ENCODE measurements at places on chromosomes 11 and 22.

DNA sequence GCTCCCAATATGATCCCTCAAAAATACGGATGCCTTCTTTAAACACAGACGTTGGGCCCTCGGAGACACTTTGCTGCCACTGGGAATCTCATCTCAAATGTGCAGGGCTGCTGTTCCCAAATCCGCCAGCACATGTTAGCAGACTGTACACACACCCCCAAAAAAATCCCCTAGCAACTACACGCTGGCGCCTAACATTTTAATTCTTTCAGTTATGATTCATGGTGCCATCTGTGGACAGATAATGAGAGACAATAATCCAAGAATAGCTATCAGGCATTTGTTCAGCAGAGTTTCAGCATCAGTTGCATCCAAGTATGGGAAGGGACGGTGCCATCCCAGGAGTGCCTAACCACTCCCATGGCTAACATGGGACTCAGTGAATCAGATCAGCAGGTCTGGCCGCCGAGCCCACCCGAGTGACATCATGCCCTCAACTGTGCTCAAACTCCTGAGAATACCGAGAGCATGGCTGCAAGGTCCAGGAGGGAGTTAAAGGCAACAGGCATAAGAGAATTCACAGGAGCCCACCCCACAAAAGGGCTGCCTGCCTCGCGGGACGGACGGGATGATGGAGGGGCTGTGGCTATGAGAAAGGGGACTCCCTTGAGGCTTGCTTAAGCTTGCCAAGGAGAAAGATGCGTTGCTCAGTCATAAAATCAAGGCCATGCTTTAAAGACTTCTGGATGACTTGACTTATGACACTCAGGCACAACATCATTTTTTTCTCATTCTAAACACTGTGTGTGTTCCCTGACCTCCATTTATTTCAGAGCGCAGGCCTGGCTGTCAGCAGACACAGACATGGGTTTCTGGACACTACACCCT lies 337.0 kb downstream of the SHANK2 start:
- no peak for DNase-seq

DNA sequence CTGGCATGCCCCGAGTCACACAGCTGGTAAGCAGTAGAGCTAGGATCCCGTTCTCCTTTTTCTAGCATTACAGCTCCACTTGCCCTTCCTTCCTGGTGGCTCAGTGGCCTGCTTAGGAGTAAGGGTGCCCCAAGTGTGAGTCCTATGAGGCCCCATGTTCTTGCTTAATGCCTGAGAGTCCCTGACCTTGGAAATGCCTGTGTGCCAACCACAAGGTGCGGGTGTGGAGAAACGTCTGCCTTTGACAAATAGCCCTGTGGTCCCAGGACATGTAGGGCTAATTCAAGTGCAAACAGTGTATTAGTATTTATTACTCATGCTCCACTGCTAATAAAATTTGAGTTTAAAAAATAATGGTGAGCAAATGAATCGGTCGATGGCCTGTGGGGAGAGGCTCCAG lies 18.4 kb downstream of the GRIK4 start:
- no peak for DNase-seq

GRCh38 chr11:117492578-117493251 lies 165.1 kb downstream of the CEP164 start:
- DNase-seq: no peak

DNA sequence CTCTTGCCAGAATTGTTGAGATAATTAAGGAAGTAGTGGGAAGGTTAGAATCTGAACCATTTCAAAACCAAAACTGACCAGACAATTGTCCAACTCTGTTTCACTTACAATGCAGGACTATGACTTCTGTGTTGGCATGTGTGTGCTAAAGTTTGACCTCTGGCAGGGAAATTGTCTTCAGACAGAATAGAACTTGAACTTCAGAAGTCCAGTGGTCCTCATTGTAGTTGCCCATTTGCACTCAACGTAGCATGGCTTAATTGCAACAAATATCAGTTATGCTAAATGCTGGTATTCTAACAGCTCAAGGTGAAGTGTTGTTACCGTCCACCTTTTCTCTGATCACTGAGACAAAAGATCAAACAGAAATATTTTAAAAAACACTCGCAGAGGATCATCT lies 47.2 kb downstream of the BLID start:
- DNase-seq: no peak

- DNase-seq: no peak
Observed at GRCh38 chr11:12088531-12088930, 21.9 kb upstream of the MICAL2 start.

DNA sequence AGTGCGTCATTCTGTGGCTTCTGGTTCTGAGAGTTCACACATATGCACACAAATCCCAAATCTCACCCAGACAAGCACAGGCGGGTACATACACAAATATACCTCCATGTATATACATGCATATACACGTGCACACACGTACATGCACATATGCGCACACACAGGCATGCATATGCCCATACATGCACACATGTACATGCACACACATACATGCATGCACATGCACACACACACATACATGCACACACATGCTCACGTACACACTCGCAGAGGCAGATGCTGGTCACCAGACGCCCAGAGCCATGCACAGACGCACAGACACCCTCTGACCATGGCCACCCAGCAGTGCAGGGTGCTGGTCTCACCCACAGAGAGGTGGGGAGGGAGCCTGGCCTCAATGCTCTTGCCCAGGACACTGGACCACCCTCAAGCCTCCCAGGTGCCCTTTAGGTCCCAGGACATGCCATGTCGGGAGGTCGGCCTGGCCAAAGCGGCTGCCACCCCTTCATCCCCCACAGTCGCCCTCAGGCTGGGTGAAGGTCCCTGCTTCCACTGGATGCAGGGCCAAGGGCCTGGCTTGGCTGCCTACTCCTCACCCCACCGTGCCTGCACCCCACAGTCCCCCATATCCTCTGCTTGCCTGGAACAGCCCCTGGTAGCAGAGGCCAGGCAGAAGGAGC lies 9.5 kb downstream of the DUSP8 start:
- no peak for DNase-seq

- no peak for DNase-seq
Observed at GRCh38 chr22:42308892-42309468, 38.5 kb upstream of the TCF20 start.

DNA sequence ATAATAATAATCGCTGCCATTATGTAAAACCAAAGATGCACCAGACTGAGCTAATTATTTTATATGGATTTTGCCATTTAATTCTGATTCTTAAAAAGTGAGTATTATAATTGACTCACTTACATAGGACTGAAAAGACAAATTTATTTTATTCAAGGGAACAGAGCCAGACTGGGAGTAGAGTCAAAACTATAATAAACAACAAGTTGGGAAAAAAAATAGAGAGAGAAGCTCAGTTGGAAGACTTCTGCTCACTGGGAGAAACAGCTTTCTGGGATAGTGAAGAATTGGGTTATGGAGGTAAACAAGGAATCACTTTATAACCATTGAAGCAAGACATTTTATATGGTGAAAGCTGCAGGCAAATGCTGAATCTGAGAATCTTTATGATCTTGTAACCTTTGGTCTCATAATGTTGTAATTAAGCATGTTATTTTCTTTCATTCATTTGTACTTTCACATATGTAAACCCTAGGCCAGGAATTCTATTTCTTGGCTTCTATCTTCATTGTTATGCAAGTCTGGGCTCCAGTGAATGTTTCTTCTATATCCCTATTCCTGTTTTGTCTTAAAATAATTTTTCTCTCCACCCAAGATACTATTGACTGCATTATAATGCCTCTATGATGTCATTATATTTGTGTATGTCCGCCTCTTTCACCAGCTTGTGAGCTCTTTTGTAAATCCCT lies 725.3 kb upstream of the CCDC179 start:
- DNase-seq: no peak

DNA sequence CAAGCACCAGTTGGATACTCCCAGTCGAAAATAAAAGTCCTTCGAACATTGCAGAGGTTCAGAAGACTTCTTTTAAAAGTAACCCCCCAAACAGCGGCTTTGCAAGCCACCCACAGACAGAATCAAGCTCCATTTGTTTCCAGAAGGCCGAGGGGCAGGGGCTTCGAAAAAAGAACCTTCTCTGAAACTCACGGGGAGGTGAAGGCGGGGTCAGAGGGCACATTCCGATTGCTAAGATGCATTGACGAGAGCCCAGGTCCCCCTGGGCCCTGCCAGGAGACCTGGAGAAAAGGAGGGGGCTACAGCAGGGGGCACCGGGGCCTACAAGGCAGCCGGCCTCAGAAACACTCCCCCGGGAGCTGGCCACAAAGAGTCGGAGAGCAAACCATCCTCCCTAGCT lies 306.8 kb downstream of the MN1 start:
- DNase-seq: no peak

GRCh38 chr11:10004526-10005113 lies 289.4 kb downstream of the SBF2 start:
- no peak for DNase-seq

- DNase-seq: peak; percentile 51
Observed at GRCh38 chr11:73591743-73592142, 6.2 kb downstream of the FAM168A start.

GRCh38 chr22:49361164-49361563 lies 466.5 kb downstream of the BRD1 start:
- no peak for DNase-seq

DNA sequence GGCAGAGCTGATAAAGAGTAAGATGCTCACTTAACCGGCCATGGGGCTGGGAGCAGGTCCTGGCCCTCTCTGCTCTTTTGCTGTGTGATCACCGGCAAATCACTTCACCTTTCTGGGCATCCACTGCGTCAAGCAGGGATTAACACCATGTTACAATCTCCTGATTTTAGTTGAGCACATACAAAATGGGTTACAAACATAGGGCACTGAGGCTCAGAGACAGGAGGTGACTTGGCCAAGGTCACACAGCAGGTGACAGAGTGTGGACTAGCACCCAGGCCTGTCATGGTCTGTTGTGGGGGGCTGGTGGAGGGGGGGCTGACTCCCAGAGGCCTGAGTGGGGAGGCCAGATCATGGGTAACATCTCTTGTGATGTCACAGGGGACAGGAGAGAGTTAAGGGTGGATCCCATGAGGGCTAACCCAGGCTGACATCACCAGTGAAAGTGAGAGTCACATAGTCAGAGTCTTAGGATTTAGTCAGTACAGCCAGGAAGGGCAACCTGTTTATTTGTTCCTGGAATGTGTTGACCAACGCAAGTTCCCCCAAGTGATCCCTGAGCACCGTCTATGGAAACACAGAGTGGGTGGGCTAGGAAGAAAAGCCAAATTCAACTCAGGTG lies 27.8 kb downstream of the GDPD5 start:
- DNase-seq: no peak

DNA sequence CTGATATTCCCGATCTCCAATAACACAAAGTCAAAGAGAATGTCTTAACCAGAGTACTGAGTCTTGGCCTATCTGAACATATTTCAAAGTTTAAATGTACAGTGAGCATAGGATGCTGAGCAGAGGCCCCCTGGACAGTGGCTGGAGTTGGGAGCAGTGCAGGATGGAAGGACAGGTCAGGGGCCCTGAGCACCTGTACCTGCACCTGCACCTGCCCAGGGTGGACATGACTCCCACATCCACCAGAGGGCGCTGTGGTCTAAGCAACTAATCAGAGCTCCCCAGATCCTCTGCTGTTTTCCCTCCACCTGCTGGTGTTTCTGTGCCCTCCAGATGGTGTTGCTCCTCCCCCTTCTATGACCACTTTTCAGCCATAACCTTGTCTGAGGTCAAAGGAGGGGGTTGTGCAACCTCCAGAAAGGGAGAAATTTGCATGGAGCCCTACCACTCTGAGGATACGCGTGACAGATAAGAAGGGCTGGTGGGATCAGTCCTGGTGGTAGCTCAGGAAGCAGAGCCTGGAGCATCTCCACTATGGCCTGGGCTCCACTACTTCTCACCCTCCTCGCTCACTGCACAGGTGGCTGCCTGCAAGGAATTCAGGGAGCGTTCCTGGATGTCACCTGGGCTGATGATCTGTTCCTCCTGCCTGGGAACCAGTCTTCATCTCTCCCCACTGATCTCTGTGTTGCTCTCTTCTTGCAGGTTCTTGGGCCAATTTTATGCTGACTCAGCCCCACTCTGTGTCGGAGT lies 49.1 kb upstream of the VPREB1 start:
- DNase-seq: peak; percentile 94

All from NAMALWA (cell line).